GM06990 (cell line): ENCODE measurements at places on chromosomes 5 and 9.

DNA sequence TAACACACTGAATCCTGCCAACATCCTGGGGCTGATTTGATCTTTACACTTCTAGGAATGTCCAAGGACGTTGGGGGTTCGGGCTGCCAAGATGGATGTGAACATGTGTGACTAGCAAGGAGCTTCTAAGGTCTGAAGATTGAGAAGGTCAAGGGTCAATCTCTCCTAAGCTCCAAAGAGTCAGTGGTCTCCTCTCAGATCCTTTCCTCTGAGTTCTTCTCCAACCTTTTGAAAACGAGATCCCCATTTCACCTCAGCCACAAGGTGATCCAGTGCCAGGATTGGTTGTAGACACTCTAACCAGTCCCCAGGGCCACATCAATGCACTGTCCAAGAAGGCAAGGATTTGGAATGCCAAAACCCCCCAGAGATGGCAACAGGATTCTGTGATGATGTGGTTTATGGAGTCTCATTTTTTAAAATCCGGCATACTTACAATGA lies 266.8 kb downstream of the NDUFS4 start:
- DNase-seq, result no peak

DNA sequence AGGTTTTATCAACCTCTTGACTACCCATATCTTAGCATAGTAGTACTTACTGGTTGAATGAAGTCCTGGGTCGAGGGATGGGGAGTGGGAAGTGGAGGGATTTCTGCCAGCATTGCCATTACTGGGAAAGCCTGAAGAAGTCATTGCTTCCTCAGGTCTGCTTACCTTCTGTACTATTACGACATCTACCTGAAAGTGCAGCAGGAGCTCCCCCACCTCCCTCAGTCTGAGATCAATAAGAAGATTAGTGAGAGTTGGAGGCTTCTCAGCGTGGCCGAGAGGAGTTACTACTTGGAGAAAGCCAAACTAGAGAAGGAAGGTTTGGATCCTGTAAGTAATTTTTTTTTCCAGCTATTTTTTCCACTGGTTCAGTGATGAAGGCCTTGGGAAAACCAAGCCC lies 5.8 kb downstream of the HMGXB3 start:
- no peak for DNase-seq

GRCh38 chr5:166746506-166746905 lies 1544.9 kb upstream of the WWC1 start:
- no peak for DNase-seq

- no peak for DNase-seq
Measured at GRCh38 chr5:143491646-143492045, 88.2 kb upstream of the NR3C1 start.

DNA sequence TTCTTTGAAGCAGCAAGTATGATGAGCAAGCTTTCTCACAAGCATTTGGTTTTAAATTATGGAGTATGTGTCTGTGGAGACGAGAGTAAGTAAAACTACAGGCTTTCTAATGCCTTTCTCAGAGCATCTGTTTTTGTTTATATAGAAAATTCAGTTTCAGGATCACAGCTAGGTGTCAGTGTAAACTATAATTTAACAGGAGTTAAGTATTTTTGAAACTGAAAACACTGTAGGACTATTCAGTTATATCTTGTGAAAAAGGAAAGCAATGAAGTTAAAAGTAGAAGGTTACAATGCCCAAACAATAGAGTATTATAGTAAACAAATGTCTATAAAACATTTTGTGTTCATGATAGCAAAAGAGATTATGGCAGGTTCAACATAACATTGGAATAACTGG lies 88.6 kb downstream of the JAK2 start:
- no peak for DNase-seq

DNA sequence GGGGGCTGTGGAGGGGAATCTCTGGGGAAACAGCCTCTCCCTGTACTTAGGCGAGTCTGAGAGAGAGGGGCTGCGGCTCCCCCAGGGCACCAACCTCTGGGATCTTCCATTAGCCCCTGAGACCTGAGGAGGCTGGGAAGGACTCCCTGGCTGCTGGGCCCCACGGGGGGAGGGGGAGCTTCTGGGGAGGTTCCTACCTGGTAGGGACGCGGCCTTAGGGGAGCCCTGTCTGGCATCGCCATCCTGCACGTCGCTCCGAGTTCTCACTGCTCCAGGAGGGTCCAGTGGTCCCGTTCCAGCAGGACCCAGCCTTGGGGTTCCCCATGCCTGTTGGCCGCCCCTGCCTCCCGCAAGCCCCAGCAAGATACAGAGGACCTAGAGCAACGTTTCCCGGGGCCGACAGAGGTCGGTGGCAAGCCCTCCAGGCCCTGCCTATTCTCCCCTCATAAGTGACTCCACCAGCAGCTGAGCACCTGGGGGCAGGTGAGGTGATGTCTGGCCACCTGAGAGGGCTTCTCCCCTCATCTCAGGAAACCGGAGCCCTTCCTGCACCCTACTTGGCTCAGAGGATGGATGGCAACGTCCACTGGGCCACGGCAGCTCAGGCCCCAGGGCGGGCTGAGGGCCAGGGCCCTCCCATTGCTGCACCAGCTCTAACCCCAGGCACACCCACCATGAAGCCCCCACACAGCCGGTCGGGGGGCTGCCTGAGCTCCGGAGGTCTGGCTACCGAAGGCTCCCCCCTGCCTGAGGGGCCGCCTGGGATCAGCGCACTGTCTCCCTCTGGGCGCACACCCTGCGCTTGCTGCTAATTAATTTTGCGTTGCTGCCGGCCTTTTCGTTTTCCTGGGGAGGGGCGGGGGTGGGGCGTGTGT lies 22.5 kb downstream of the TPPP start:
- DNase-seq, result no peak

GRCh38 chr9:79028101-79028500 lies 543.7 kb upstream of the TLE4 start:
- no peak for DNase-seq

DNA sequence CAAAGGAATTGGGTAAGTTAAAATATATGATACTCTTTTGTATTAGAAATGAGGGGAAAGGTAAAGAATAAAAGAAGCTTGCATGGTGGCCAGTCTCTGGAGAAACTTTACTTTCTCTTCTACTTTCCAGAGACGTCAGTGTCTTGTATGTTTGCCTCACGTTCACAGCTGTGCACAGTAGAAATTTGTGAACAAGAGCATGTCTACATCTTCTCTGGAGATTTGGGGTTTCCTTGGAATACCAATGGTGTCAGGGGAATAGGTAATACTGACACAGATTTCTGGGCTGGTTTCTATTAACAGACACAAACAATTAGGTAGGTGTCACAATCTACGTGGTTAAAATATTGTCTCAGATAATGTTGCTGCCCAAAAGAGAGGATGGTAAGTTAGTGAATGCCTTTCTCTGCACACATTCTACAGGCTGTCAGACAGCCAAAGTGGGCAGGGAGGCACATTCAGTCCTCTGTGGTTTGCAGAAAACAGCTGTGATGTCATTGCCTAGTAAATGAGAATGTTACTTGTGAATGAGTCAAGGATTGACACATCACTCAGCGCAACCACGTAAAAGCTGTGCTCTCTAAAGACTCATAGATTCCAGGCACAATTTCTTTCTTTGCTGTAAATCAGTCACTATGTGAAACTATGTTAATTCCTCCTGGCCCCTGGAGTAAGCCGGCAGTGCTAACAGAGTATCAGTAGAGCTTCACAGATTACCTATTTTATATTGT lies 397.1 kb downstream of the MAN2A1 start:
- DNase-seq, result no peak

GRCh38 chr9:106307670-106308069 lies 555.3 kb upstream of the ZNF462 start:
- peak; percentile 36 for DNase-seq

- DNase-seq, result no peak
Measured at GRCh38 chr9:36738318-36738976, 165.8 kb downstream of the MELK start.

DNA sequence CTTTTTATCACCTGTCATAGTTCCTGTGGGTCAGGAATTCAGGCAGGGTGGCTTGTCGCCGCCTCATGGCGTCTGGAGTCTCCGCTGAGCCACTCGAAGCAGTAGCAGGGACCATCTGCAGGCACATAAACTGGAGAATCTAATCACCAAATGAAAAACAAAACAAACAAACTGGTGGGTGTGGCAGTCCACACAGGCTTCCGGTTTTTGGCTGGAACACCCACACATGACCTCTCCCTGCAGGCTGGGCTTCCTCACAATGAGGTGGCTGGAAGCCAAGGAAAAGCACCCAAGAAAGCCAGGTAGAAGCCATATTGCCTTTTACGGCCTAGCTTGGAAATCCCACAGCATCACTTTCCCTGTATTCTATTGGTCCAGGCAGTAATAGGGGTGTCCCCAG lies 197.0 kb downstream of the SYK start:
- no peak for DNase-seq

DNA sequence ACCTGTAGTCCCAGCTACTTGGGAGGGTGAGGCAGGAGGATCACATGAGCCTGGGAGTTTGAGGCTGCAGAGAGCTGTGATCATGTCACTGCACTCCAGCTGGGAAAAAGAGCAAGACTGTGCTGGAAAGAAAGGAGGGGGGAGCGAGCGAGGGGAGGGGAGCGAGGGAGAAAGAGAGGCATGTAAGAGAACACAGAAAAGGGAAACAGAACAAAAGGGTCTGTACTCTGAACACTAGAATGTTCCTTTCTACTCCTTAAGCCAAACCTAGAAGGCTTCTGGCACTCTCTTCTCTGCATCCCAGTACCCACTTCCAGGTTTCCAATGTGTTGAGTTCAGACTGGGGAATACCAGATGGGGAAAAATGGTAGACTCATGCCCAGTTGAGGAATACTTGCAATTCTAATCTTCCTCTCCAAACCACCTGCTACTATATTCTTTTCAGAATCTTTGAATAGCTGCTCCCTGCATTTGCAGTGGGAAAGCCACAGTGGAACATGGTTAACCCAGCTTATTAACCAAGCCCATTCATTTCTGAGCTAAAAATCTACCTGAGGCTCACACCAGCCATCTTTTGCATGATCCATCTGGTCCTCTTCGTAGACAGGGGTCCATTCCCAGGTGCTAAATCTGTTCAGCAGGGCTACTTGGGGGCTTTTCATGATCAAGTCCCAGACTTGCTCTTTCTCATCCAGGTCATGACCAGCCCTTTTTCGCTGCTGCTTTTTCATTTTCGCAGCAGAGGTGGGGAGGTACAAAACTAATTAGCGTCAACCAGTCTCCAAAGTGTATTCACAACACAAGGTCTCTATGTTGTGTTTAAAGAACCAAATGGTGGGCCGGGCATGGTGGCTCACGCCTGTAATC lies 34.9 kb downstream of the SEMA4D start:
- no peak for DNase-seq
